ENCODE measurements at places on chromosomes 4 and X.

- H3K27ac ChIP-seq: no peak overlapping the region
- H3K4me1 ChIP-seq: peaks cover 5% of the 10 kb centered on the region
- H3K4me3 ChIP-seq: no peak overlapping the region
- no peaks in the 10 kb centered on the region for H3K27me3 ChIP-seq
- peaks cover 3% of the 10 kb centered on the region for H3K36me3 ChIP-seq
Measured at GRCh38 chr4:128354205-128354821, 66.7 kb upstream of the PGRMC2 start.

GRCh38 chrX:153310901-153311300 is 10.7 kb downstream of the PNMA6F start:
- H3K36me3 ChIP-seq: no peaks in the 10 kb centered on the region
- no peaks in the 10 kb centered on the region for H3K27me3 ChIP-seq
- no peak overlapping the region for H3K4me3 ChIP-seq
- H3K27ac ChIP-seq: no peak overlapping the region
- H3K4me1 ChIP-seq: no peaks in the 10 kb centered on the region

- H3K27ac ChIP-seq: no peak overlapping the region
- H3K4me3 ChIP-seq: no peak overlapping the region
- H3K4me1 ChIP-seq: no peaks in the 10 kb centered on the region
- H3K27me3 ChIP-seq: no peaks in the 10 kb centered on the region
- no peak for DNase-seq
Measured at GRCh38 chr4:143095447-143095846, 89.3 kb upstream of the USP38 start.

GRCh38 chr4:139603576-139604410 is 47.8 kb upstream of the SETD7 start:
- DNase-seq: peak; percentile 30
- H3K27ac ChIP-seq: no peak overlapping the region
- H3K4me1 ChIP-seq: peaks cover 12% of the 10 kb centered on the region
- H3K36me3 ChIP-seq: peaks cover 3% of the 10 kb centered on the region
- H3K27me3 ChIP-seq: peaks cover 6% of the 10 kb centered on the region

GRCh38 chr4:185801471-185801870 is 10.5 kb downstream of the SORBS2 start:
- H3K36me3 ChIP-seq: no peaks in the 10 kb centered on the region
- no peak overlapping the region for H3K27ac ChIP-seq
- H3K4me3 ChIP-seq: no peak overlapping the region

- no peaks in the 10 kb centered on the region for H3K27me3 ChIP-seq
- peak; percentile 25 for DNase-seq
- peak overlapping the region; percentile 66 for H3K4me3 ChIP-seq
- H3K27ac ChIP-seq: peak overlapping the region; percentile 73
- peaks cover 53% of the 10 kb centered on the region for H3K36me3 ChIP-seq
- H3K4me1 ChIP-seq: peaks cover 52% of the 10 kb centered on the region
Measured at GRCh38 chr4:77734928-77735327, 84.2 kb downstream of the CNOT6L start.

- no peaks in the 10 kb centered on the region for H3K4me1 ChIP-seq
- H3K36me3 ChIP-seq: no peaks in the 10 kb centered on the region
- no peak overlapping the region for H3K4me3 ChIP-seq
- H3K27me3 ChIP-seq: no peaks in the 10 kb centered on the region
- DNase-seq: no peak
Measured at GRCh38 chr4:175953960-175954521, 111.6 kb upstream of the WDR17 start.

DNA sequence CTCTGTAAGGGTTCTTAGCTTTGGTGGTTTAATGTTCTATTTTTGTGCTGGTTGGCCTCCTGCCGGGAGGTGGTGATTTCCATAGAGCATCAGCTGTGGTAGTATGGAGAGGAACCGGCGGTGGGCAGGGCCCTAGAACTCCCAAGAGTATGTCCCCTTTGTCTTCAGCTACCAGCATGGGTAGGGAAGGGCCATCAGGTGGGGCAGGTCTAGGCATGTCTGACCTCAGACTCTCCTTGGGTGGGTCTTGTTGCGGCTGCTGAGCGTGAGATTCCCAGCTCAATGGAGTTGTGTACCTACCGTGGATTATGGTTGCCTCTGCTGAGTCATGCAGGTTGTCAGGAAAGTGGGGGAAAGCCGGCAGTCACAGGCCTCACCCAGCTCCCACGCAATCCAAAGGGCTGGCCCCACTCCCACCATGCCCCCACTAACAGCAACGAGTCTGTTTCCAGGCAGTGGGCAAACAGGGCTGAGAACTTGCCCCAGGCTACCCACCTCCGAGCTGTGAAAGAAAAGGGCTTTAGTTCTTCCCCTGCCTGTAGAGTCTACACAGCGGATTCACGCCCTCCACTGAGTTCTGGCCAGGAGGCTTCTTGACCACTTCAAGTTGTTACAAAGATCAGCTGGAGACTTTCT is 235.9 kb downstream of the RPA4 start:
- no peaks in the 10 kb centered on the region for H3K4me1 ChIP-seq
- no peak overlapping the region for H3K4me3 ChIP-seq
- DNase-seq: no peak

DNA sequence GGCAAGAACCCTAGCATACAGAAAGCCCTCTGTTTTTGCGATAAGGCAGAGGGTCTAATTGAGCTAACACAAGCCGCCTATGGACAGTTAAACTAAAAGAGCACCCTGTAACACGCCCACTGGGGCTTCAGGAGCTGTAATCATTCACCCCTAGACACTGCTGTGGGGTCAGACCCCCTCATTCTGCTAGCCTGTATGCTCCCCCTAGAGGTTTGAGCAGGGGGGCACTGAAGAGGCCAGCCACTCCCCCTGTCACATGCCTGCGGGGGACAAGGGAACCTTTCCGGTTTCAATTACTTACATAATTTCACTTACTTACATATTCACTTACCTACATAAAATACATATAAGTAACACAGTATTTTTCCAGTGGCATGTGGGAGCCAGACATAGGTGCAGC is 469.5 kb upstream of the FAM241A start:
- H3K4me1 ChIP-seq: no peaks in the 10 kb centered on the region
- H3K27ac ChIP-seq: no peak overlapping the region
- H3K27me3 ChIP-seq: no peaks in the 10 kb centered on the region
- no peak for DNase-seq

GRCh38 chr4:165986956-165987698 is 114.1 kb downstream of the TLL1 start:
- H3K36me3 ChIP-seq: no peaks in the 10 kb centered on the region
- no peak overlapping the region for H3K27ac ChIP-seq
- H3K4me3 ChIP-seq: no peak overlapping the region
- H3K4me1 ChIP-seq: no peaks in the 10 kb centered on the region
- no peak for DNase-seq

DNA sequence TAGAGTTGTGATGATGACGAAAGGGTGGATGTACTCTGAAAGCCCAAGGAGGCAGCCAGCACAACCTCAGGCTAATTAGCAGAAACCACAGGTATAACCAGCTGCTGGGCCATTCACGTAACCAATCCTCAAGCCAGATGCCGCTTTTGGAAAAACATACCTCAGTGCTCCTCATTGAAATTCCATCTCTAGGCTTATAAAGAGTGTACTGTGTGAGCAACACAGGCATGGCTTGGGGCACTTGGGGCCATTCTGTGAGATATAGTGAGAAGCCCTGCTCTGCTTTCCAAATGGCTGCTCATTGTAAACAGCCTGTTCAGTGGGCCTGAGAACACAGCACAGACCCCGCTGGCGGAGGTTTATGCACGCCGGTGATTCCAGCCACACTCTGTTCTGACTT is 182.1 kb upstream of the HHIP start:
- H3K27me3 ChIP-seq: no peaks in the 10 kb centered on the region
- no peaks in the 10 kb centered on the region for H3K36me3 ChIP-seq
- DNase-seq: no peak
- no peak overlapping the region for H3K4me3 ChIP-seq

- no peaks in the 10 kb centered on the region for H3K36me3 ChIP-seq
- no peak overlapping the region for H3K27ac ChIP-seq
- no peak overlapping the region for H3K4me3 ChIP-seq
- DNase-seq: no peak
- H3K4me1 ChIP-seq: no peaks in the 10 kb centered on the region
Measured at GRCh38 chr4:87469390-87469789, 47.0 kb downstream of the NUDT9 start.

- H3K4me3 ChIP-seq: no peak overlapping the region
- H3K27me3 ChIP-seq: peaks cover 1% of the 10 kb centered on the region
- no peaks in the 10 kb centered on the region for H3K36me3 ChIP-seq
- no peaks in the 10 kb centered on the region for H3K4me1 ChIP-seq
- H3K27ac ChIP-seq: no peak overlapping the region
Measured at GRCh38 chr4:82748810-82749470, 49.7 kb downstream of the SCD5 start.

DNA sequence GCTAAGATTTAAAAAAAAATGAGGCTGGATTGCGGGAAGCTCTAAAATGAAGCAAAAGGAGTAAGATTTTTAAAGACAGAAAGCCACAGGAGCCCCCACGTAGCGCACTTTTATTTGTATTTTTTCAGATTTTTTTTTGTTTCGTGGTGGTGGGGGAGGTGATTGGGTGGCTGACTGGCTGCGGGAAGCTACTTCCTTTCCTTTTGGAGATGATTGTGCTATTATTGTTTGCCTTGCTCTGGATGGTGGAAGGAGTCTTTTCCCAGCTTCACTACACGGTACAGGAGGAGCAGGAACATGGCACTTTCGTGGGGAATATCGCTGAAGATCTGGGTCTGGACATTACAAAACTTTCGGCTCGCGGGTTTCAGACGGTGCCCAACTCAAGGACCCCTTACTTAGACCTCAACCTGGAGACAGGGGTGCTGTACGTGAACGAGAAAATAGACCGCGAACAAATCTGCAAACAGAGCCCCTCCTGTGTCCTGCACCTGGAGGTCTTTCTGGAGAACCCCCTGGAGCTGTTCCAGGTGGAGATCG is 908 bp downstream of the PCDH10 start:
- H3K4me3 ChIP-seq: no peak overlapping the region
- peaks cover 27% of the 10 kb centered on the region for H3K4me1 ChIP-seq
- H3K27me3 ChIP-seq: peaks cover 77% of the 10 kb centered on the region
- H3K36me3 ChIP-seq: peaks cover 8% of the 10 kb centered on the region
- H3K27ac ChIP-seq: no peak overlapping the region

- H3K27ac ChIP-seq: no peak overlapping the region
- H3K27me3 ChIP-seq: peaks cover 14% of the 10 kb centered on the region
- no peaks in the 10 kb centered on the region for H3K36me3 ChIP-seq
- no peak overlapping the region for H3K4me3 ChIP-seq
Measured at GRCh38 chr4:72325215-72325614, 243.8 kb downstream of the ADAMTS3 start.

GRCh38 chrX:133630362-133630761 is 215.1 kb upstream of the GPC4 start:
- no peak for DNase-seq
- H3K27me3 ChIP-seq: no peaks in the 10 kb centered on the region
- no peaks in the 10 kb centered on the region for H3K4me1 ChIP-seq
- no peak overlapping the region for H3K4me3 ChIP-seq
- H3K27ac ChIP-seq: no peak overlapping the region
- H3K36me3 ChIP-seq: no peaks in the 10 kb centered on the region

- peaks cover 15% of the 10 kb centered on the region for H3K4me1 ChIP-seq
- no peaks in the 10 kb centered on the region for H3K27me3 ChIP-seq
- no peaks in the 10 kb centered on the region for H3K36me3 ChIP-seq
- peak overlapping the region; percentile 87 for H3K4me3 ChIP-seq
Measured at GRCh38 chr4:7101692-7102515, 34.0 kb upstream of the GRPEL1 start.

- peaks cover 4% of the 10 kb centered on the region for H3K27me3 ChIP-seq
- peaks cover 12% of the 10 kb centered on the region for H3K36me3 ChIP-seq
- H3K27ac ChIP-seq: peak overlapping the region; percentile 97
- no peak for DNase-seq
- peaks cover 30% of the 10 kb centered on the region for H3K4me1 ChIP-seq
Measured at GRCh38 chrX:123960956-123961267, 594 bp upstream of the STAG2 start.

DNA sequence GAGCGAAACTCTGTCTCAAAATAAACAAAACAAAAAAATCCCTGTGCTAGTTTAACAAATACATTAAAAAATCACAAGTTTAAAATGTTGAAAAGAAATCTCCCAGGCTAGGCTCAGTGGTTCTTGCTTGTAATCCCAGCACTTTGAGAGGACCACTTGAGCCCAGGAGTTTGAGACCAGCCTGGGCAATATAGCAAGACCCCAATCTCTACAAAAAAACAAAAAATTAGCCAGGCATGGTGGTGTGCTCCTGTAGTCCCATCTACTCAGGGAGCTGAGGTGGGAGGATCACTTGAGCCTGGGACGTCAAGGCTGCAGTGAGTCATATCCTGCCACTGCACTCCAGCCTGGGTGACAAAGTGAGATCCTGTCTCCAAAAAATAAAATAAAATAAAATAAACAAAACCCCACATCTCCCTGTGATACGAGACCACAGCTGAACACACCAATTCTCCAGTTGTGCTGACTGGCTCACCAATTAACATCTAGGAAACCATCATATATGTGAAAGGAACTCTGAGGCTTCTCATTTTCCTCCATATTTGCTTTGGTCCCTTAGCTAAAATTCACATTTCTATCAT is 7.3 kb downstream of the RPS4X start:
- peaks cover 60% of the 10 kb centered on the region for H3K36me3 ChIP-seq
- peak; percentile 25 for DNase-seq
- H3K4me3 ChIP-seq: peak overlapping the region; percentile 59
- peak overlapping the region; percentile 93 for H3K27ac ChIP-seq
- no peaks in the 10 kb centered on the region for H3K27me3 ChIP-seq
- peaks cover 46% of the 10 kb centered on the region for H3K4me1 ChIP-seq

- no peaks in the 10 kb centered on the region for H3K27me3 ChIP-seq
- no peaks in the 10 kb centered on the region for H3K36me3 ChIP-seq
- H3K4me3 ChIP-seq: no peak overlapping the region
- no peak for DNase-seq
Measured at GRCh38 chrX:3161681-3162080, 120.4 kb downstream of the ARSF start.

DNA sequence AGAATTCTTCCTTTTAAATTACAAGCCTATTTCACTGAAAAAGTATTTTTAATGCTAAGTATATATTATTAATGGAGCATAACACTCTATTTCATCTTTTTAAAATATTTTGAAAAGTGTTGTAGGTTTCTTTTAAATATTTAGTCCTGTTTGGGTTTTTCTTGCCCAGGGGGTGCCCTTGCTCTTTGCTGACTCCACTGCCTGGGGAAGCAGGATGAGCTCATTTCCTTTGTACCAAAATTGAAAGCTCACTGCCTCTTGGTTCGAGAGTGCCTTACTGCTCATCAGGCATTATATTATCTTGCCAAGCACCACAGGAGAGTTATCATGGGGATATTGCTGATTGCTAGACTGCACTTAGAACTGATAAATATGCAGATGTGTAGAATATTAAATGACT is 819.2 kb downstream of the PCDH18 start:
- H3K4me3 ChIP-seq: no peak overlapping the region
- H3K27me3 ChIP-seq: no peaks in the 10 kb centered on the region
- H3K36me3 ChIP-seq: no peaks in the 10 kb centered on the region
- H3K4me1 ChIP-seq: no peaks in the 10 kb centered on the region
- DNase-seq: no peak

DNA sequence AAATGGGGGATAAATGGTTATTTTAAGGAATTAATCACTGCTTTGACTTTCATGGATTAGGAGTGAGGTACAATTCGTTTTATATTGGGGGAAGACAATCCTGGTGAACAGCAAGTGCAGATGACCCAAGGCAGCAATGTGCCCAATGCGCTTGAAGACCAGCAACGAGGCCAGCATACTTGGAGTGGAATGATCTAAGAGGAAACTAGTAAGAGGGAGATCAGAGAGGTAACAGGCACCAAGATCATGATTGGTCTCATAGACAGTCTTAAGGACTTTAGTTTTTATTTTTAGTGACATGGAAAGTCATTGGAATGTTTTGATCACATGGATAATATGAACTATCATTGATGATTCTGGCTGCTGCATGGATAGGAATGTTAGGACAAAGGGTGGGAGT is 90.6 kb downstream of the BMPR1B start:
- H3K27me3 ChIP-seq: no peaks in the 10 kb centered on the region
- H3K4me1 ChIP-seq: no peaks in the 10 kb centered on the region
- H3K36me3 ChIP-seq: no peaks in the 10 kb centered on the region
- no peak for DNase-seq
- no peak overlapping the region for H3K4me3 ChIP-seq

Measured in activated naive CD8-positive, alpha-beta T cell treated with anti-CD3 and anti-CD28 coated beads, Interleukin-2, amount 50 U/mL, for 24 hours (primary cell).